ENCODE measurements at places on chromosomes 5 and 9.

DNA sequence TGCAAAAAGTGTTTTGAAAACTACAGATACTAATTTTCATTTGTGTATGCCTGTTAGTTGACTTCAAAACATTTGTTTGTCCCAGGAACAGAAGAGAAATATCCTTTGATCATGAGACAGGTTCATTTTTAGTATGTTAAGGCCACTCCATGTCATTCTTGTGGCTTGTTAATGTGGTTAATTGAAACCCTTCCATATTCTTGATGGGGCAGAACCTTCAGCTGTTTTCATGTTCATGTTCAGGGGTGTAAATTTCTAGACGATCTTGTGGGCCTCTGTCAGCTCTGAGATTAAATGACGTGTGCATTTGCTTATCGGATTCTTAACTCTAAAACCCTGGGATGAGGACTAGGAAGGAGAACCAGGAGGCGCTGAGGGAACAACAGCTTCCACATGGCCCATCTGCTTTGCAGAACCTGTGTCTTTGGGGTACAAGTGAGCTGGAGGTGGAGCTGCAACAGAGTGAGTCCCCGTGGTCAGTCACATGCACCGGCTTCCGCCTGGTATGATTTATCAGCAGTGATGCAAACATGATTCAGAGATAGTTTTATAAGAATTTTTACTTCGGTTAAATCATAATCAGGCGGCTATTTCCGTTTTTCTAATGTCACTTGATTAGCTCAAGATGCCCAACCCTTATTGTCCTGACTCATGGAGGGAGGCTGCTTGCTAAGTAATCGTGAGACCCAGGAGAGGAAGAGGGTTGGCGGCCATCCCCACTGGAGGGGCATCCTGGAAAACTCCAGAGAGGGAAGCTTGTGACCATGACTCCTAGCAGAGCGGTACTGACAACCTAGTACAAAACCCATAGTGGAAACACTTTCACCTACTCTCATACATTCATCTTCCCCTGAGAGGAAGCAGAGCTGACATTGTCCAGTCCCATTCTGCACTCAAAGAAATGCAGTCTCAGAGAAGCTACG, 138.4 kb downstream of the C9orf152 start:
- DNase-seq: no peak

DNA sequence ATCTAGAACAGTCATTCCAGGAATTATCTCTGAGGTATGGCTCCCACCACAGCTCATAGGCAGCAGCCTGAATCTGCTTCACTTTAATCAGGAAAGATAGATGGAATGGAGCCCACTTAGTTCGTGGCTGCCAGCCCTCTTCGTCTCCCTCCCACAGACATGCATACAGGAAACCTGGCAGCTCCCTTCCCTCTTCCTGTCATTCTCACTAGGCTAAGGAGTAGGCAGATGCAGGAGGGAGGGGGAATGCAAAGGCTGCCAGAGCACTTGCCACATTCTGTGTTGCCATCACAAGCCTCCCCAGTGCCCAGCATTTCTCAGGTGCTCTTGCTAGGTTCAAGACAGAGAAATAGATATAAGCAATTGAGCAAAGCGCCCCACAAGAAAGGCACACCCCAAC, 378.9 kb downstream of the ELAVL2 start:
- DNase-seq: peak; percentile 64

DNA sequence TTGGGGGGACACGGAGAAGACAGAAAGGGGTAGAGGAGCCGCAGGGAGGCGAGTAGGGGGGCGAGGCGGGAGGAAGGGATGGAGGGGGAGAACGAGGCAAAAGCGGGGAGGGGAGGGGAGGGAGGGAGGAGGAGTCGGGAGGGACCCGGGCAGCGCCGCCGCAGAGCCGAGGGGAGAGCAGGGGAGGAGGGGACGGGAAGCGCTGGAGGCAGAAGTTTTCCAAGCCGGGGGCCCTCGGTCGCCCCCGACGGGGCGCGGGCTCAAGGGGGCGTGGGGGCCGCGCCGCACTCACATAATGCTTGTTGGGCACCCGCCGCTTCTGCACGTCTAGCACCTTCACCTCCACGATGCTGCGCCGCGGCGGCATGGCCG, 353 bp downstream of the SH3PXD2B start:
- DNase-seq: no peak

GRCh38 chr5:39441838-39442237, 17.1 kb upstream of the DAB2 start:
- no peak for DNase-seq

- DNase-seq: no peak
These were observed 261.8 kb downstream of the NR3C1 start for GRCh38 chr5:143141652-143142051.

- no peak for DNase-seq
These were observed 105.1 kb downstream of the ADCY2 start for GRCh38 chr5:7501061-7501460.

GRCh38 chr5:50794812-50795211, 128.4 kb downstream of the PARP8 start:
- DNase-seq: no peak

- DNase-seq: no peak
These were observed 170.0 kb downstream of the NTRK2 start for GRCh38 chr9:84839541-84839940.

GRCh38 chr9:107226421-107226820, 56.7 kb upstream of the RAD23B start:
- no peak for DNase-seq

GRCh38 chr9:101397746-101398067, 711 bp downstream of the MRPL50 start:
- DNase-seq: no peak
